ENCODE measurements at places on chromosomes 5 and 9.

GRCh38 chr5:130166839-130167490 is 262.7 kb downstream of the CHSY3 start:
- DNase-seq: no peak

DNA sequence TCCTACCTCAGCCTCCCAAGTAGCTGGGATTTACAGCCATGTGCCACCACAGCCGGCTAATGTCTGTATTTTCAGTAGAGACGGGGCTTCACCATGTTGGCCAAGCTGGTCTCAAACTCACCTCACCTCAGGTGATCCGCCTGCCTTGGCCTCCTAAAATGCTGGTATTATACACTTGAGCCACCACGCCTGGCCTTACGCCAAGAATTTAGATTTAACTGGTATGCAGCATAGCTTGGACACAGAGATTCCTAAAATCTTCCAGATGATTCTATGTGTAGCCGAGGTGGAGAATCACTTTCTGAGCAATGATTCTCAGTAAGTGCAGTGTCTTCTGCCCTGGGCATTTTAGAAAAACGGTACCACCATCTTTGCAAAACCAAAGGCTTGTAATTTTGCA is 74.1 kb downstream of the HABP4 start:
- no peak for DNase-seq

DNA sequence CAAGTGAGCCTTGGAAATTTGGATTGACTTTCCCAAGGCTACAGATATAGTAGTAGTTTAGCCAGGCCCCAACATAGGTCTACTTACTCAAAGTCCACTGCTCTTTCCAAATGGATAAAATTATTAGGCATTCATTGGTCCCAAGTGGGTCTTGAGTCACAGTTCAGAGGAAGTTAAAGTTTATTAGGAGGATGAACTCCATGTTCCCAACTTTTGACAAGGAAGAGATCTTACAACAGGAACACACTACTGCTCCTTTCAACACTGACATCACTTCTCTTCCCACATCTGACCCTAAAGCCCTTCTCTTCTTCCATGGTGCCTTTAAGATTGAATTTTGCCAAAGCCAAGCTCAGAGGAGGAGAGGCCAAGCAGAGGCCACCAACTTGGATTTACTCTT is 234.5 kb upstream of the TRIM32 start:
- DNase-seq: no peak

DNA sequence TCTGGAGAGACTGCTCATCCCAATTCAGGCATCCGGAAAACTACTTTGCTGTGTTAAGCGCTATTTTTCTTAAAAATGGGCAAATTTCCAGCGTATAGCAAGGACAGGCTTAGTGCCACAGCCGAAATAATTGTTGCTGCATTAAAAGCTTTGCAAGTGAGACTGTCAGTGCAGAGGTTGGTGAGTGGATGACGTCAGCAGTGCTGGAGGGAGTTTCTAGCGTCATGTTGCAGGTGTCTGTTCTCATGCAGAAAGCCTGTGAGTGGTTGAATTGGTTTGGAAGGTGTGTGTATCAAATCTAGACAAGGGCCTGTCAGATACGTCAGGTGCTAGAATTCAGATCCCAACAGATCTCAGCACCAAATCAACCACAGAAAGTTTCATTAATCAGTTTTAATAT is 204.4 kb downstream of the TRIO start:
- DNase-seq: no peak

DNA sequence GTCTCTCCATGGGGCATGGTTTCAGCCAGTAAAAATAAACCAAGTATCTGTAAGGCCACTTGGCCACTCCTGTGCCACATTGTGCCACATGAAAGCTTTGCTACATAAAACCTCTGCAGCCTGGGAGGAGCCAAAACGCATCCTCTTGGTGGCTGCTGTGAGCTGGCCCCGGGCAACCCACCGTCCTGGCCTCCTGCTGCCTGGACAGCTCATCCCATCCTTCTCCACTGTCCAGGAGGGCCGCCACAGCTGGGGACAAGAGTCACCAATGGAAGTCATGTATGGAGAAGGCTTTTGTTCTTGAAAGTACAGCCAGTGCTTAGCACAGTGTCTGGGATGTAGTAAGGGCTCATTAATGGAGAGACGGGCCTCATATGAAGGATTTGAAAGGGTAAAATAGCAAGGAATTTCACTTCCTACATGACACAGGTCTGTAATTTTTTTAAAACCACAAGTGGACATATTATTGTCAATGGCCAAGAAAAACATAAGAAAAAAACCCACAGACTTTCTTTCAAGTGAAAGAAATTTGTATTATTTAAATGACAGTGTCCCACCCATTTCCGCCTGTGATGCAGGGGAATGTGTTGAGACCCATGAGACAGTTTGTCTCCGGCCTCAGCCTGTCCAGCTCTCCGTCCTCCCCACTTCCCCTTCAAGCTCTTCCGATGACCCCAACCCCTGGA is 6.6 kb downstream of the PTGES start:
- peak; percentile 32 for DNase-seq

GRCh38 chr9:19879062-19879461 is 90.2 kb upstream of the SLC24A2 start:
- no peak for DNase-seq

- DNase-seq: no peak
Observed at GRCh38 chr9:104429031-104429546, 75.0 kb upstream of the OR13F1 start.

DNA sequence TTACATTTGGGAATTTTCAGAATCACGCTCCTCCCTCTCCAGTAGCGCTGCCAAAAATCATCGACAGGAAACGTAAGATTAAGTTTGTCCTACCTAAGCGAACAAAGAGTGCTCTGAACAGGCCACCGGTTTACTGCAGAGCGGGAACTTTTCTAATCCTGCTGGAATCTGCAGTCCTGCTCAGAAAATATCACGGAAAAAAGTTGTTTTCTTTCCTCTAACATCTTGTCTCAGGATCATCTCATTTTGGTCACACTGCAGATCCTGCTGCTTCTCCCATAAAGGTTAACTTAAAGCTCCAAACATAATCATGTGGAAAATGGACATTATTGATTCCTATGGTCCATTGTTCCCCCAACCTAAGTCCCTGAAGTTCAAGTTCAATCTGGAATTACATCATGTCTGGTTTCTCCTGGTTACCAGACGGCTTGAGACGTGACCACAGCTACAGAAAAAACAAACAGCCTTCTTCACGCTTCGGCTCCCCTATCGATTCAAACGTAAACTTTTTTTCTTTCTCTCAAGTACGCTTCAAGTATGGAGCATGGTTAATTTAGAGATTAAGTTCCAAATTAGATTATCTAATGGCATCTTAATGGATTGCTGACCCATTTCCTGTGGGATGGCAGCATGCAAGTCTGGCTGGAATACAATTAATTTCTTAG is 217.6 kb downstream of the NFIB start:
- no peak for DNase-seq

DNA sequence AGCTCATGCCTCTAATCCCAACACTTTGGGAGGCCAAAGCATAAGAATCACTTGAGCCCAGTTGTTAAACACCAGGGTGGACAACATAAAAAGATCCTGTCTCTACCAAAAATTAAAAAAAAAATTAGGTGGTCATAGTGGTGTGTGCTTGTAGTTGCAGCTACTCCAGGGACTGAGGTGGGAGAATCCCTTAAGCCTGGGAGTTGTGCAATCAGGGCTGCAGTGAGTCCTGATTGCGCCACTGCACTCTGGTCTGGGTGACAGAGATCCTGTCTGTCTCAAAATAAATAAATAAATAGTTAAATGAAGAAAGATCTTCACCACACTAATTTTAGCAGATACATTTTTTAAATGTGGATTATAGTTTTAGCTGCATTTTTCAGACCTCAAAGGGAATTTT is 433.2 kb downstream of the MAT2B start:
- peak; percentile 84 for DNase-seq

GRCh38 chr9:14030375-14031059 is 283.4 kb downstream of the NFIB start:
- DNase-seq: no peak

GRCh38 chr5:172438319-172438668 is 16.0 kb downstream of the SH3PXD2B start:
- DNase-seq: no peak

DNA sequence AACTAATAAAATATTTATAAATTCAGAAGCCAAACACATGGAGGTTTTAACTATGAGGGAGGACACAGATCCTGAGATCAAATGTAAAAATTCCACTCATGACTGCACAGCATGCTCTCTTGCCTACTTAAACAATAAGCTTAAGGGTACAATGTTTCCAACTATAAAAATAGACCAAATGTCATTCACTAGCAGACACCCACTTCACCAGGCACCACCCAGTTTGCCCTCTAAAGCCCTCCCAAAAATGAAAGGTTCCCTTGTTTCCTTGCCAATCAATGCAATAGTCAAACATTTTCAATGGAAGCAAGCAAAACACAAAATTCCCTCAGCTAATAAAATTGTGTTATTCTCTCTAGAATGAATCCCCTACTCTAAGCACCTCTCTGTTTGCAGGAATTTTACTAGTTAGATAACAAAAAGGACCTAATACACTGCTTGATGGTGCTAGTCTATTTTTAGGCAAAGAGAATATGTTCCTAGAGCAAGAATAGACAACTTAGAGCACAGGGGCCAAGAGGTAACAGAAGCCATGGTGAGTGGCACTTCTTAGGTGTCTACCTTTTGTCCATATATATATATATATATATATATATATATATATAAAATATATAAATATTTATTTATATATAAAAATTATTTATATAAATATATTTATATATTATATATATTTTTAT is 135.3 kb downstream of the HOMER1 start:
- no peak for DNase-seq

- DNase-seq: no peak
Observed at GRCh38 chr9:32427111-32427873, 42.8 kb downstream of the ACO1 start.

DNA sequence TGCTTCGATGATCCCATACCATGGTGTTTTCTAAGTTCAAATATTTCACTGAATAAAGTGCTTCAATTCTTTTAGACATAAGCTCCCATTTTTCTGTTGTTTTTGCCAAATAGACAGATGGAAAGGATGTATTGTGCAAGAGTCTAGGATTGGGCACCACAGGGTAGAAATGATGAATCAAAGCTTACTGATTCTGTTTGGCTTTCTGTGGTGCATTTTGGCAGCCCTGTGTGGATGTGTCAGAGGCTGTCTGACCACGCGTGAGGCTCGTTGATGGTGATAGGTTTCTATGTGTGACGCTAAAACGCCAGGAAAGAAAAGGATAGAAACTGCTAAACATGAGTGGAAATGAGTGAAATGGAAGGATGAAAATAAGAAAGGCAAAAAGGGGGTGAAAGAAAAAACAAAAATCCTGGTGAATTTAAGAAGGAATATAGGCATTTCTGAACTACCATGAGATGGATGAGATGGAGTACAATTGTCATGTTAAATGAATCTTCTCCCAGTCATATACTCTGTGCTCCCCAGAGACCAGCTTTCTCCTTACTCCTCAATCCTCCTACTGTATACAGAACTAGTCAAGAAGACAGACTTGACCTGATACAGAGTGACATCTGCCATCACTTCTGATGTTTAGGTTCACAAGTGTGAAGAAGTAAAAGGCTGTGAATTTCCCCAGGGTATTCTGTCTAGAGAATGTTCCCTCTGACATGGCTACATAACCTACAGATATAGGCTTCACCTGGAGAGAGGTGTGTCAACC is 54.4 kb downstream of the ANKH start:
- peak; percentile 50 for DNase-seq

DNA sequence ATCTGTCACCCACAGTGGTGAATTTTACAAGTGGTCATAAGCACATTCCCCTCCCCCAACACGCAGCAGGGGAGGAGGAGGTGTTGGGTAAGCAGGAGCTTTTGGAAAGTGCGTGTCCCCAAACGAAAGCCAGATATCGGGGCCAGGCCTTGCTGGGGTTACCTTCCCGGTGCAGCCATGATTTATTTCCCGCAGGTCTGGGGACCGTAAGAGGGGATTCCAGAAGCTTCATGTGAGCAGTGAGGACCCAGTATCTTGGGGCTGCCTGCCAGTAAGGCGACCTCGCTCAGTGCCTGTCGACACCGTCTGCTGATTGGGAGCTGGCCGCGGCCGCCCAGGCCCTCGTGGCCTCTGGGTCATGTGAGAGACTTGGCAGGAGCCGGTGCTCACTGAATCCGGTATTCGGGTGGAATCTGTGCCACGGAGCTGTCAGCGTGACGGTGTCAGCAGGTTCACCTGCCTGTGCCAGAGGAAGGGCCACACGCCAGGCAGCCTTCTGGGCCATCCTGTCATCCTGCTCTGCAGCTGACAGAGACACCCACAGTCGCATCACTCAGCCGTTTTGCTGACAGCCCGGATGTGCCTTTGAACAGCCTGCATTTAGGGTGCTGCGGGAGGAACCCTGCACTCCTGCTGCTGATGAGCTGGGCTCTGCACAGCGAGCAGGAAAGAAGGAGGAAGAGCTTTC is 37.3 kb downstream of the SEC61B start:
- peak; percentile 33 for DNase-seq

DNA sequence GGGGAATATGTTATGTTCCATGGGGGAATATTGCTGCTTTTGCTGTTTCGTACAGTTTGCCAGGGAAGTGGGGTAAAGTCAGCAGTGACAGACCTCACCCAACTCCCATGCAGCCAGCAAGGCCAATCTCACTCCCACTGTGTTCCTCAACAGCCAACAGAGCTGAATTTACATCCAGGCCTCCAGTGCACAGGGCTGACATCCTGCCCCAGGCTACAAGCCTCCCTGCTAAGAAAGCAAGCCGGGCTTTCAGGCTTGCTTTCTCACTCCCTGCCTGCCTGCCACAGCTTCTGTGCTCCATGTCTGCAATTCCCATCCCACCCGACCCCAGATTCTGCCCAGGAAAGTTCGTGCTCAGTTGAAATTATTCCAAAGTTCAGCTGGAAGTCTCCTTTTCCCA is 25.5 kb upstream of the SNCAIP start:
- no peak for DNase-seq

DNA sequence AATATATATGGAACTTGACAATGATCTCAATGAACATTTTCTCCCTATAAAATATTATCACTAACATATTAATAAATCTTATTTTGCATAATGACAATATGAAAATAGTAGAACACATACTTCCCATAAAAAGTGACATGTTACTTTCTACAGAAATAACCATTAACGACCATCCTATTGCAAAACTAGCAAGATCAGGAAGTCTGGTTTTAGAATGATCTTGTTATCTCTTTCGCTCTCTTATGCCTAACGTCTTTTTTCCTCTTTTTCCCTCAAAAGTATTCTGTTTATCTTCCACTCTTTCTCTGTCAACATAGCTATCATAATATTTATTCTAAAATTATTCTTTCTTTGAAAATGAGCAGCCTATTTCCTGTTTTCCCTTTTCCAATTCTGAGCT is 21.6 kb upstream of the C5orf46 start:
- DNase-seq: peak; percentile 37

GRCh38 chr9:112853882-112854585 is 36.6 kb downstream of the SLC46A2 start:
- DNase-seq: no peak

GRCh38 chr5:9467199-9468059 is 78.4 kb downstream of the SEMA5A start:
- no peak for DNase-seq

DNA sequence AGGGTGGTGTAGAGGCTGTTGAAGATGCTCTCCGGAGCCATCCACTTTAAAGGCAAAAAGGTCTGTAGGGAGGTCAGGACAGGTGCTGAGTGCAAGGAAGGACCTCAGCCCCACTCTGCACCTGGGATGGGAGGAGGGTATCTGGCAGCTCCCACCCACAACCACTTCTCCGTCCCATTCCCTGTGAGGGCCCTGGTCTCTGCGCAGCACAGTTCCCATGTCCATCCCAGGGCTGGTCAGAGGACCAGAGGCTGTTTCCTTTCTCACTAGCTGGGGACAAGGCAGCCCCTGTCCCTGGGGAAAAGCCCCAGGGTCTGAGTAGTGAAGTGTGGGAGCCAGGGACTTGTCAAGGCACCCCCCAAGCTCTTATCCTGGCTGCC is 33.7 kb upstream of the CSF1R start:
- no peak for DNase-seq

GRCh38 chr9:87086221-87086818 is 139.0 kb upstream of the GAS1 start:
- DNase-seq: no peak

Data from suppressor macrophage treated with lipopolysaccharide for 4 hours (primary cell).